M059J (cell line): ENCODE measurements at places on chromosomes 6 and 20.

- DNase-seq, result peak; percentile 92
These were observed at the start of gene FAM210B for GRCh38 chr20:56358600-56359211. TSS of gene FAM210B (plus strand) at chr20:56358974. CDS start at chr20:56359006, 32 bp downstream.

DNA sequence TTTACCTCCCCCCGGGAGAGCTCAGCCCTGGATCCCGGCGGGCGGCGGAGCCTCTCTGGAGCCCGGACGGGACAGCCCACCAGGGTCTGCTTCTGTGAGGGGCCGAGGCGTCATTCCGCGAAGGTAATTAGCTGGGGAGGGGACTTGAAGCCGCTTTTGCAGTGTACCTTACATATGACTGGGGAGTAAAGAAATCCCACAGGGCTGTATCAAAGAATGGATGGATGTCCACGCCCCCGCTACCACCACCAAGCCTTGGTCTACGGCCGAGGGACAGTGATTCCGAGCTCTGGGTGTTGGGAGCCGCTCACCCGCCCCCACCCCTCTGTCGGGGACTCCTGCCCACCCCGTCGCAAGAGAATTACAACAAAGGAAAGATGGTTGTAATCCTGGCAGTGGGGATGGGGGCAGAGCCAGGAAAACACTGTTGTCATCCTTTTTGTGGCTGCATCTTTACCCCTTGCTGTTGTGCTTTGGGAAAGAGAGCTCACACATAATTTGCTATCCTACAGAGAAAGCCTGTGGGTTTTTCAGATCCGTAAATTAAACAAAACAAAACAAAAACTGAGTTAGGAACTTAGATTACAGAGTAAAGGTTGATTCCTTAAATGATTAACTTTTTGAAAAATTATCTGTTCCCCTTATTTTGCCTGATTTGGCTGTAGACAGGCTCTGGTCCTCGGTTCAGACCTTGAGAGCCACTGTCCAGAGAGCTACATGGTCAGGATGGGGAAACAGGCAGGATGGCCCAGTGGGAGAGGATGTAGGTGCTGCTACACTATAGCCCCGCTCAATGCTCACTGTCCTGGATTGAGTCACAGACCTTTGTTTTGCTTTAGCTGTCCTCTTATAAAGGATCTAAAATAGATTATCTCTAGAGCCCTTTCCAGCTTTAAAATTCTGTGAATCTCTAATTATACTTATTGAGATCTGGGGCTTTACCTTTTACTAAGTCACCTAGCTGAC is 997 bp upstream of the FBXO30 start:
- peak; percentile 49 for DNase-seq

- no peak for DNase-seq
These were observed 216.5 kb downstream of the QKI start for GRCh38 chr6:163630991-163631390.

GRCh38 chr20:24448170-24448569 is 21.3 kb upstream of the SYNDIG1 start:
- no peak for DNase-seq

DNA sequence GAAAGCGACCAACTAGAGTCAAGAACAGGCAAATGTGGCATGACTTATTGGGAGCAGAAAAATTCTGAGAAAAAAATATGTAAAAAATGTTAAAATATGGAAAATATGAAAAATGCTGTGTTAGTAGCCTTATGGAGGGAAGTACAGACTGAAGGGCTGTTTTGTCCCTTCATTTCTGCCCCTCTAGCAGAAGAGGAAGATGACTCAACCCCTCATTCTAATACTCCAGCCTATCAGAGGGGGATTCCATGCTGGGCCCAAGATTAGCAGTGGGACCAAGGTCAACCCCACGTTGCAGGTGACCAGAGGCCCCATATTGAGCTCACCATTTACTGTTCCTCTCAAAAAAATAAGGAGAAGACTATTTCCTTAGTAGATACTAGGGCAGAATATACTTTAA is 8.4 kb downstream of the MUC21 start:
- DNase-seq, result no peak

GRCh38 chr6:47221565-47221964 is 88.1 kb downstream of the TNFRSF21 start:
- DNase-seq, result no peak
